Effector CD4-positive, alpha-beta T cell (primary cell): ENCODE measurements at places on chromosomes 1 and 21.

DNA sequence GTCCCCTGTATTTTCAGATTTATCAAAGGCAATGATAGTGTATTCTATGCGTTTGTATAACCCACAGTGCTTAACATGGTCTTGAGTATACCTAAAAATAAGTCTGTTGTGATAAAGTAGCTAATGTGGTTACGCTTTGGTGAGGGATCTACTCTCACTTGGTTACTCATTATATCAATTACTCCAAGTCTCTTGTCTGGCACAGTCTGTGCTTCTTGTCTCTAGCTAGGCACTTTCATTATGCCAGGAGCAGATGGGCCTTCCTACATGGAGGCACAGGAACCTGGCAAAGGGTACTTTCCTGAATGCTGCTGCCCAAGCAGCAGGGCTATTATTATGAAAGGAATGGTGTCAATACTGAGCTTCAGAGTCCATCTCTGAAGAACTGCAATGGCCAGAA lies 4.2 kb upstream of the PTPN22 start:
- DNase-seq = no peak

- no peak for DNase-seq
These were observed 106.0 kb downstream of the ELAVL4 start for GRCh38 chr1:50214717-50215116.

GRCh38 chr1:91734761-91735160 lies 151.2 kb downstream of the TGFBR3 start:
- no peak for DNase-seq

GRCh38 chr1:54810153-54810942 lies 9.2 kb upstream of the TTC22 start:
- peak; percentile 51 for DNase-seq

GRCh38 chr1:155186067-155186793 lies 12.6 kb downstream of the TRIM46 start:
- no peak for DNase-seq

DNA sequence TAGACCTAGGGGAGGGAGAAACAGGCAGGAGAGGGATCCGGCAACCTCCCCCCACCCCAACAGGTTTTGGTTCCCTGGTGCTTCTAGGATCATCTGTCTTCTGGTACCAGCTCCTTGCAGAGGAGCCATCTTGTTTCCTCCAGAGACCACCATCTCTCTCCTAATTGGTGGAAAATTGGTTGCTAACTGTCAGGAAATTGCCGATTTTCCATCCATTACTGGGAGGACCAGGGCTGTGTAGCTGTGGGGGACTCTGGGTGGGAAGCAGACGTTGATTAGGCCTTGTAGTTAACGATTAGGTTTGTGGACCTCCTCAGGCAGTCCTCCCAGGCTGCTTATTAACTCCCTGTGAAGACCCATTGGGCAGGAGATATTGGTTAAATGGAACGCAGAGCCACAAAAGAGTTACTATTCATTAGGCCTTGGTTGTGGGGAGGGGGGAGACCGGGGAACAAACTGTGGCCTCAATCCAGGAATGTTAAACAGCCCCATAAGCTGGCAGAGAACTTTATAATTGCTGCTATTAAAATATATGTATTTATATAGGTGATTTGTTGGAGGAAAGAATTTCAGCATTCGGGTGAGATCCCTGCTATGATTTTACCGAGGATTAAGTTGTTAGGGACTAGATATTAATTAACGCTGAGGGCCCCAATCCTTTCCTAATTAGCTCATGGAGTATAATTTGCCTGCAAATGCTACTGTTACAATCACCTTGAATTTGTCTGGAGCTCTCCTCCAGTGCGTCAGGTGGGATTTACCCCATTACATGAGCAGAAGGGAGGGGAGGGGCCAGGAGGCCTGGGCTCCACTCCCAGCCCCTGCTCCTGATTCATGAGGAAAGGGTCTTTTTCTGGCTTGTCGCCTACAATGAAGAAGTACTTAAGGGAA lies 61.2 kb upstream of the TRABD2B start:
- DNase-seq = no peak

- DNase-seq = no peak
These were observed 7.6 kb upstream of the C1QA start for GRCh38 chr1:22628698-22629444.

DNA sequence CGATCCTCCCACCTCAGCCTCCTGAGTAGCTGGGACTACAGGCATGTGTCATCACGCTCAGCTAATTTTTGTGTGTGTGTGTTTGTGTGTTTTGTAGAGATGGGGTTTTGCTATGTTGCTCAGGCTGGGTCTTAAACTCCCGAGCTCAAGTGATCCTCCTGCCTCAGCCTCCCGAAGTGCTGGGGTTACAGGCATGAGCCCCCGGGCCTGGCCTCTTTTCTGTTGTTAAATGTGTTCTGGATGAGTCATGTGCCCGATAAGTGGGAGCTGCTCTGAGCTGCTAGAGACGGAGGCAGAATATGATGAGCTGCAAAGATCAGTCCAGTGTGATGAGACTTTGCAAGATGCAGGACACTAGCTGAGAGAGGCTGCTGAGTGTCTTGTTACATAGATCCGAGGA lies 75.5 kb downstream of the VPS13D start:
- DNase-seq = no peak

GRCh38 chr1:12339811-12340543 lies 110.1 kb downstream of the VPS13D start:
- no peak for DNase-seq

DNA sequence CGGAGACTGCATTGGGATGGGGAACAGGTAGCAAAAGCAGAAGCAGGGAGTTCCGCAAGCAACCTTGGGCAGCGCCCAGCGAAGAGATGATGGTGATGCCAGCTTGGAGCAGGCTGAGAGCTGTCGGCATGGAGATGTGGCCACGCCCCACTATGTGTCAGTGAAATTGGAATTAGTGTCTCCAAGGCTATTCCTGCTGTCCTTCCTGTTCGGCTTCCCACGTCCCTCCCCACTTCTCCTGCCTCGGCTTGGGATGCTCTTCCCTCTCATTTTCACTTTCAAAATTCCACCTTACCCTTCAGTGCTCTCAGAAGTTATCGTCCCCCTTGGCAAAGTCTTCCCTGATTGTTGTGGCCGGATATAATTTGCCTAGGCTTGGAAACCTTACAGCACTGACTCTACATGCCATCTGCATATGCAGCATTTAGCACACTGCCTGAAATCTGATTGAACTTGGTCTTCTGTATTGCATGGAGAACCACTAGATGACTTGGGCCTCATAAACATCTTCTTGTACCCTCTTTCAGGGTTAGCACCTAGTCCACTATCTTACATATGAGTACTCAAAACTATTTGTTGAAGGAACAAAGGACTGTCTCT lies 270.7 kb upstream of the RUNX1 start:
- no peak for DNase-seq

- no peak for DNase-seq
These were observed 217.7 kb upstream of the IRF2BP2 start for GRCh38 chr1:234827656-234828055.

GRCh38 chr1:45848714-45849113 lies 45.3 kb downstream of the MAST2 start:
- DNase-seq = no peak

DNA sequence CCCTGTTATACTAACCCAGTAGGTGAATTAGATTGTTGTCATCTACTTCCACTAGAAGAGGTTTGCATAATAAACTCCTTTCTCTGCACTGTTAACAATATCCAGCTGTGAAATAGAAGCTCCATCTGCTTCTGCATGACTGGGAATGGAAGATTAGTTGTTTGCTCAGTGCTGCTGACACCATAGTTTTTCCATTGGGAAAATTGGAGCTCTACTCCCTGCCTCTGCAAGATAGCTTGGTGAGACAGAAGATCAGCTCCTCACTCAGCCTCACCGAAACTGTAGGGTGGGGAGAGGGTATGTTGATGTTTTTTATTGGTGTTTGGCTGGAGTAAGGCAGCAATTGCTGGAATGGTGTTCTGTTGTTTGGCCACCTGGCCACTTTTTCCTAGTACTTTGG lies 331.6 kb upstream of the ADAMTS5 start:
- DNase-seq = no peak

DNA sequence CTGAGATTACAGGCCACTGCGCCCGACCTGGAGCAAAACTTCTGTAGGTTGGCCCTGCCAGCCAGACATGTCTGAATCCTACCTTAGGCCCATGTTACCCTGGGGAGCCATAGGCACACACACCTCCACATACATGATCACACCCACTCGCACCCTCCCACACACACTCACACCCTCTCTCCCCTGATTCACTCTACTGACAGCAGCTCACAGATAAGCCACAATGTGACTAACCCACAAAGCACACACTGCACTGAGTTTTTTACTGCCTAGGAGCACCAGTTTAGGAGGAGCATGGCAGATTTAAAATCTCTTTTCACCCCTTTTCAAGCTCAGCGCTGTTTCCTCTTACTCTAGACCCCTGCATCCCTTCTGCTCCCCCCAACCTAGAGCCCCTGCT lies 41.7 kb downstream of the SLC30A1 start:
- DNase-seq = no peak

DNA sequence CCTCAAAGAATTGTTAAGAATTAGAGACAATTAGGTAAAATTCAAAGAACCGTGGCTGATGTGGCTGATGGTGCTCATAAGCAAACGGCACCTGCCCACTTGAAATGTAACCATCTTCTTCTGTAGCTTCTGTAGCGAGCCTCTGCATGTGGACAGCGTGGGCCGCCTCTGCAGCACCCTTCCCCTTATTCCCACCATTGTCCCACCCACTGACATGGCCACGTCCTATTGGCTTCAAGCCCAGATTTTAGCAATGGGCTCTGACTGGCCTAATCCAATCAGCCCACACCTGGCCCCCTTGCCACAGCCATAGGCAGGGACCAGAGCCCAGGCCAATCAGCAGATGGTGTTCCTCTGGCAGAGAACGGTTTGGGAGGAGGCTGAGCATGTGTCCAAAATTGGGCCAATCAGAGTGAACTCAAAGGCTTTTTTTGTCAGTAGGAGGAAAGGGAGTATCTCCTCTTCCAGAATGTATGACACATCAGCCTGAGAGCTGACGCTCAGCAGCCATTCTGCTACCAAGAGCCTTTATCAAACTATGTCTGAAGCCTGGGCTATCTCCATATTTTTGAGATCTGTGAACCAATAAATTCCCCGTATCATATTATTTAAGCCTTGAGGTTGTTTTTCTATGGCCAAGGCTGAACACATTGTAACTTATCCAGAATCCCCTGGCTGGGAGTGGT lies 518.5 kb downstream of the SMYD3 start:
- DNase-seq = no peak

- no peak for DNase-seq
These were observed 51.2 kb downstream of the MRPL39 start for GRCh38 chr21:25556091-25556490.

DNA sequence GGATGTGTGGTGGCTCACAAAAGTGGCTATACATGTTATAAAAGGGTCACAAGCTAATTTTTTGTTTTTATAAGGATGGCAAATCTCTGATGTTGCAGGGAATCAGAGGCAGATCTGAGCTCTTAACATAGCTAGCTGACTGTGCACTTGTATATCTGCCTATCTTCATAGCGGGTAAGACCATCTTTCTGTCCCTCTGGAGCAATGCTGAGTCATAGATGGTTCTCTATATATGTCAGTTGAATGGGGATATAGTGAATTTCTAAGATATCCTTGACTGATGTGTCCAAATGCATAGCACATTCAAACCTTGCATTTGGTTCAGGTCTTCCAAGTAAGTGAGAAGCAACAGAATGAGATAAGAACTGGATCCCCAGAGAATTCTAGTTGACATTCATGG lies 272.6 kb upstream of the PROX1 start:
- DNase-seq = no peak

- no peak for DNase-seq
These were observed 61.2 kb downstream of the GBP6 start for GRCh38 chr1:89425056-89425455.

DNA sequence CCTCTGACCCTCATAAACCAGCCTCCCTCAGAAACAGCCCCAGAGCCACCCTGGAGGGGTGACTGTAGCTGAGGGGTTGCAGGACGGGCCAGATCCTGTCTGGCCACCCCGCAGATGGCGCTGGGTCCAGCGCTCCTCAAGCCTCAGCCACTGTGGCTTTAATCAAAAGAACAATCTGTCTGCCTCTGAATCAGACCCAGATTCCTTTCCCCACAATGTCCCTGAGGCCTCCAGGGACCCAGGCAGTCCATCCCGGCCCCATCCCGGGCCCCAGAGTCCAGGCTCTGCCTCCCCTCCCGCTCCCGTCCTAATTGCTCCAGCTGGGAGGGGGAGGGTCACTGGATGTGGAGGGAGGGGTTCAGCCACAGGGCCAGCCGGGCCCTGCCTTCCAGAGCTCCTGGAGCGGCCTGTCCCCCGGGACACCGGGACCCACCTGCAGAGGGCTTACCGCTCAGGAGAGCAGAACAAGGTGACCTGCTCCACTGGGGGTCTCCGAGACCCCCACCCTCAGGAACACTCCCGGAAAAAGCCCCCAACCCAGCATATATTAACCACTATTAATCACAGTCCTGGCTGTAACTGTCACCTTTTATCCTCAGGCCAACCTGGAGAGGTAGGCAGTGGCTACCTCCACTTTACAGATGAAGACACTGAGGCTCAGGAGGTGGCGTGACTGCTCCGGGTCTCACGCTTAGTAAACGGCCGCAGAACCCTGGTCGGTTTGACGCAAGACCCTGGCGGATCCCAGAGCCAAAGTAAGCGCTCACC lies 836 bp upstream of the FBLIM1 start:
- DNase-seq = no peak

DNA sequence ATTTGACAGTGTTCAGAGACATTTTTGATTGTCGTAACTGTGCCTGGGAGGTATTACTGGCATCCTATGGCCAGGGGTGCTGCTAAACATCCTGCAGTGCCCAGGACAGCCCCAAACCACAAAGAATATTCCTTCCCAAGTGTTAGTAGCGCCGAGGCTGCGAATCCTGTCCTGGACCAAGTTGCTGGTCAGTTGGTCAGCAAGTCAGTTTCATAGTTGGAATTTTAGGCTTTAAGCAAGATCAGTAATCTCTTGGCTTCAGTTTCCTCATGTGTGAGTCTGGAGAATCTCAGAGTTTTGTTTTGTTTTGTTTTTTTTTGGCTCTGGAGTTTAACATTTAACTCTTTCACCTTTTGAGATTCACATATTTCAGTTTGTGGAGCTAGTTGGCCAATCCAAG lies 65.0 kb downstream of the MTR start:
- DNase-seq = no peak

GRCh38 chr1:157367091-157367739 lies 185.1 kb downstream of the FCRL5 start:
- DNase-seq = no peak

DNA sequence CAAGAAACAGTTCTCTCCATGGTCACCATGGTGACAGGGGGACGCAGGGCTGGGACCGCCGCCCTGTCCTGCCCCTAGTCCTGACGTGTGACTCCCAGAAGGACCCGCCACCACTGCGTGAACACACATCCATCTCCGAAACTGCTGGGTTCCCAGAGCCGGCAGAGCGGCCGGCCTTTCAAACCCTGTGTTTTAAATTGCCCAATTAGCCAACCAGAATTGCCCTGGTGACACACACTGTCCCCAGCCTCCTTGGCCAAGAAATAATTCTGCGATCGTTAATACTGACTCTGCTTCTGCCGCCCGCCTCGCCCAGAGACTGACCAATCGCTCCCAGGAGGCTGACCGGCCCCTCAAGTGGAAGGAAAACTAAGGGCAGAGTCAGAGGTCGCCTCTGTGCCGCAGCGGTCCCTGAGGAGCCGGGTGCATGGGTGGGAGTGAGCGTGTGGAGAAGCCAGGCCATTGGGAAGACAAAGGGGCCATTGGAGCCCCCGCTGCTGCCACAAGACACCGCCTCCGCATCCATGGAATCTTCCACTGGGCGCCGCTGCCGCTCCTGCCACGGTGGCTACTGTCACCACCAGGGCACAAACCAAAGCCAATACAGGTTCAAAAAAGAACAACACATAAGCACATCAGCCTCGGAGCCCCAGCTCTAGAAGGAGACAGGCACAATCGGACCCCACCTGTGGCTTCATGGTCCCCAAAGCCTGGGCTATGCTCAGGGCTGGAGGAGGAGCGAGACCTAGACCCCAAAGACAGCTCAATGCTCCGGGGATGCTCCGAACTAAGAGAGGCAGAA lies 273.2 kb downstream of the NPHP4 start:
- no peak for DNase-seq
